ENCODE measurements at places on chromosomes 6 and 20. TPM values are rescaled to one million over a fixed set of nuclear protein-coding genes. Genes with fewer than 3 reads are reported as not detected.

GPRC6A gene
- not detected for polyA plus RNA-seq

TPD52L2 gene
- polyA plus RNA-seq = 119 TPM

SALL4 gene
- 0.01 TPM for polyA plus RNA-seq

DNA sequence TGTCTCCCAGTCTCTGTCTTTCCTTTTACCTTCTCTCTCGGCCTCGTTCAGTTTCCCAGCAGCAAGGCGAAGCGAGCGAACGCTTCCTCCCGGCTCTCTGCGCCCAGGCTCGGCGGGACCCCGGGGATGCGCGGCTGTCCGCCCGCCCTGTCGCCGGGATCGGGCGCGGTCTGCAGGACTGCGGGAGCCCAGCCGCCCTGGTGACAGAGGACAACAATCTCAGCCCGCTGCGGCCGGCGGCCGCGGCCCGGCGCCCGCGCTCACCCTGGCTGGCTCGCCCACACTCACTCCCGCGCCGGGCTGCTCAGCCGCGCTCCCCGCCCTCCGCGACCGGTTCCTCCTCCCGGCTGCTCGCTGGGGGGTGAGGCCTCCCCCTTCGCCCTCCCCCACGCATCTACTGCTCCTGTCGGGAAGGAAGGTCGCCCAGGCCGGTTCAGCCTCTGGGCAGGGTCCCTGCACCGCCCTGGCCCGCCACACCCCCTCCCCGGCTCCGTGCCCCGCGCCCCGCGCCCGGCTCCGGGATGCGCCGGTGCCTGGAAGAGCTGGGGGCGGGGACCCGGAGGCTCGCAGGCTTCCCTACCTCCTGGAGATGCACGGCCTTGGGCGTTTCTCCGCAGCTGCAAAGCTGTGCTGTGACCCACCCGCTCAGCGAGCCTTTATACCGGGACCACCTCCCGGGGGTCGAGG is 410 bp downstream of the SYNE1 start:
- peak; percentile 38 for DNase-seq

- no peak for DNase-seq
These were observed 725 bp downstream of the TM9SF4 start for GRCh38 chr20:32110173-32110704.

- no peak for DNase-seq
These were observed 172.7 kb downstream of the SCP2D1 start for GRCh38 chr20:18986146-18986830.

DNA sequence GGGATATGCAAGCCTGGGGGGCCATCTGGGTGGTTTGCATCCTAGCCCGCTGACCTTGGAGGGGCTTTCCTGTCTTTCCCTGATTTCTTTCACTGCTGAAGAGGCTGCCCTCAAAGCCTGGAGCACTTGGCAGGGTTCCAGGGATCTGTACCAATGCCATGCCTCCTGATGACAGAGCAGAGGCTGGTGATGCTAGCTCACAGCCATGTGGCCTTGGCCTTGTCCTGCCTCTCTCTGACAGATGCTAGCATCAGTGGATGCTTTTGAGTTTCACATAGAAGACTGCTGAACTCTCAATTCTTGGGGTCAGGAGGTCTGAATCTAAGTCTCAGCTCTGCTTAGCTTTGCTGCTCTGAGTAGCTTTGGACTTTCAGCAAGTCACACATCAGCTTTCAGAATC is 21.9 kb upstream of the RREB1 start:
- peak; percentile 45 for DNase-seq

FAM83B gene
- 0.22 TPM for polyA plus RNA-seq

GRCh38 chr6:39111280-39111679 is 3.7 kb downstream of the SAYSD1 start:
- no peak for DNase-seq
